ENCODE measurements at places on chromosomes 7 and 10.

DNA sequence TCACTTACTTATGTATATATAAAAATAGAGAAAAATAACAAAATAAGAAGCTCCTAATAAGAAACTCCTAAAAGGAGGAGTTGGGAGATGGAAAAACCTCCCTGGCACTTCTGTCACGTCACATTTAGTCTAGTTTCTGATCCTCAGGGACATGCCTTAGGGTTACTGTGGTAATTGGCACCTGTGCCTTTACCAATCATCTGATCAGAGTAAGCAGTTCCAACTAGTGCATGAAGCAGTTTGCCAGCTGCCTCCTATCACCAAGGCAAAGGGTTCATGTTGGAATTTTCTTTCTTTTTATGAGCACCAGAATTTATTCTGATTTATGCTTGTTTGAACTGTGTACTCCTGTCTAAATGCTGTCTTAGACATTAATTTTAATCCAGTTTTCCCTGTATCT, 49.9 kb downstream of the ARL4A start:
- DNase-seq, result no peak

DNA sequence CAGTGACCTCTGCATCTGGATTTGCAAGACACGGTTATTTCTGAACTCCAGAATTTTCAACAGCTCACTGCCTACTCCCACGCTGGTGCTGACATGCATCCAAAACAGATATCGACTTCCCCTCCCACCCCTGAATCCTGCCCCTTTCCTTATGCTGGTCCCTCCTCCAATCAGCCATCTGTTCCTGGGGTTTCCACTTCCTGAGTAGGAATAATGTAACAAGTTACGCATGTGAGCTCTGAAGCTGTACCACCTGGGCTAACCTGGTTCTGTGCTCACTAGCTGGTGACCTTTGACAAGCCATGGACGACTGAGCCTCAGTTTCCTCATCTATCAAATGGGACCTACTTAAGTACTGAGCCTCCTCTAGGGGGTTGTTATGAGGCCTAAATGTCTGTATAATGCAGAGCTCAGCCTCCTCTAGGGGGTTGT, 1.7 kb upstream of the NCAPG2 start:
- DNase-seq, result no peak

GRCh38 chr10:18240185-18240882, 100.1 kb downstream of the CACNB2 start:
- DNase-seq, result no peak

GRCh38 chr10:1475771-1476454, 261.4 kb downstream of the ADARB2 start:
- no peak for DNase-seq

DNA sequence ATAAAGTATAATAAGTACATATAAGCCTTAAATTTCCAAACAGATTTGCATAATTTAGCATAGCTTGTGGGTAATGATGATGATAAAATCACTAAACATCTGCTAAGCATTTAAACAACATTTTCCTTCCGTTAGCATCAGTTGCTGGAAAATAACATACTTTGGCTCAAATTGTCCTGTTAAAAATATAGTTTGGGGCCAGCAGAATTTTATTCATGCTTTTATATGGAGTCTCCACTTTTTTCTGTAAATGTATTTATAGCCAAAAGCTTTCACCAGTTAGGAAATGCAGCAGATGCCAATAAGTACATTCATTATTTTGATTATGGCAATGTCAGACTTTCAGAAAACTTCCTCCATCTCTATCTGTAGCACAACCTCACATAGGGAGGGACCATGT, 107.2 kb downstream of the CNTNAP2 start:
- no peak for DNase-seq
